ENCODE measurements at places on chromosomes 2 and 18.

GRCh38 chr2:33441235-33441810 lies 35.1 kb upstream of the RASGRP3 start:
- no peak for DNase-seq

DNA sequence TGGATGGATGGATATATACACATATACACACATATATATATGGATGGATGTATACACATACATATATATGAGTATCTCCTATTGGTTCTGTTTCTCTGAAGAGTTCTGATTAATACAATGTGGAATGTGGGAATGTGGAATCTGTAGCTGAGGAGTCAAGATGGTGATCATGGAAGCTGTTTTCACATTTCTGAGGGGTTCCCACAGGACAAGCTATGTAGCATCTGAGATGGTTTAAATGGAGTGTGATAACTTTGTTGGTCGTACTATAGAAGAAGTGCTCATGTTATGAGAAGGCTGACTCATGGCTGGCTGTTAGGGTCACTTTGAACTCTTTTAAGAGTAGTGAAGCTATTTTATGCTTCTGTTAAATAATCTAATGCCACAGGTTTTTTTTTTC lies 279.7 kb downstream of the MEIS1 start:
- DNase-seq, result no peak

DNA sequence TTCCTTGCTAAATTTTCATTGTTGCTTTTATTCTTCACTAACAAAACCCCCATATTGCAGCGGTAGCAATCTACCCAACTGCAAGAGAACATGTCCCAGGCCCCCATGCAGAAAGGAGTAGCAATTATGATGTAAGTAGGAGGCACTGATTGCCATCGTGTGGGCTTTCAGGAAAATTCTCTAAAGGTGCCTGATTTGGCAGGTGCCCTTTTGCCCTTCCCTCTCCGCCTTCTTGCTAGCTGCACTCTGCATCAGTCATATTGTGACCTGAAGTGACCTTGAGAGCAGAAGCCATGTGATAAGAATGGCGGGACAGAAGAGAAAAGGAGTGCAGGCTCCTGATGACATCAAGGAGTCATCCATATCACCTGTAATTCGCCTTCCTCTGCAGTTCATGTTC lies 112.1 kb downstream of the NCKAP5 start:
- no peak for DNase-seq

DNA sequence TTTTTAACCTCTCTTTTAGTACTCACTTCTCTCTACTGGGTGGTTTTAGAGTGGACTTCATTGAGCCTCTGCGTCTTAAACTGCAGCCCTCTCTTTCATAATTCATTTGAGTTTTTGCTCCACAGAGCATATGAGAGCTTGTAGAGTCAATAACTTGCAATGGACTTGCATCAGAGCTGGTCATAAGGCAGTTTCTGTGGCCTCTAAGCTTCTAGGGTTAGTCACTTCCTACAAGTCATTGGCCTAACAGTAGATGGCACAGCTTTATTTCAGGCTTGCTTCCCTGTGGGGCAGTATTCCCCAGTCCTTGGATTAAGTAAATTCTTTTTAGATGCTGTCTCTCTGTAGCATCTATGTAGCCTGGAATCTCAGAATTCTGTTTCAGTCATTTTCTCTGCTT lies 1435.7 kb downstream of the LRP1B start:
- no peak for DNase-seq

DNA sequence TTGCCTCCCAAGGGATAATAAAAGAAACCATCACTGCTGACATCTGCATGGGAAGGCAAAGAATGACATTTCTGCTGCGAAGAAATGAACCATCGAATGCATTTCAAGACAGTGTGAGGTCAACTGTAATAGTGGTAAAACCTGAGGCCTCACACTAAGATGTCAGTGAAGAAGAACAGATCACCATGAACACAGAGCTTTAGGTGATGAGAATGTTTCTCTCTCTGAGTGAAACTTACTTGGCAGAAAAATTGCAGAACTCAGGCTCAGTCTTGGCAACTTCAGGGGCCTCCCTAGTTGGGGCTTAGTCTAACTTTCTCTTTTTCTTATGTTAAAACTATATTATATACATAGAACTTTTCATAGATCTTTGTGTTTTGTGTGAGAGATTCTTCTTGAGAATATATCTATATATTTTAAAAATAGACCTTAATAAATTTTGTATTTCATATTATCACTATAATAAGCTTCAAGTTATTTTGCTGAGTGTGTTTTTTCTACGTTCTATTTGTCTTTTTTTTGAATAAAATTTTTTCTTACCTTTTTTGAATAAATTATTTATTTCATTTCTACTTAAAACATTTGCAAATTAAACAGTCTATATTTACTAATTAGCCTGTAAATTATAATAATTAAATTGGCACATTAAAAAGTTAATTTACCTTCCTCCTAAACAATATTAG lies 427.5 kb upstream of the TRIB2 start:
- no peak for DNase-seq

DNA sequence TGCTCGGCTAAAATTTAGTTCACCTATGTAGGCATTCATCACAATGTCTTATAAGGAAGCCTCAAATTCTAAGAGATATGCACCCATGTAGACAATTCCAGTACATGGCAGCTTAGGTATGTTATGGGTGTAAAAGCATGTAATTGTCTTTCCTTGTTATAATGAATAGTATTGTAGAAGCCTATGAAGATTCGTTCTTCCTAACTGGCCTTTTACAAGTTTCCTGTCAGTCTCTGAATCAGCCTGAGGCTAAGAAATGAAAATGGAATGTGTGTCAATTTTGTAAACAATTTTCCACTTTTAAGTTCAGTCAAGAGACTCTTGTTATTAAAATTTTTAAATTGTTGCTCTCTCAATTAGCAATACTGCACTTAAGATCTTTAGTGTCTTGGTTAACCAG lies 189.9 kb upstream of the GALNT5 start:
- no peak for DNase-seq

- DNase-seq, result no peak
Observed at GRCh38 chr2:134714228-134714627, 4.6 kb downstream of the TMEM163 start.

GRCh38 chr2:173001664-173002604 lies 73.7 kb upstream of the MAP3K20 start:
- DNase-seq, result no peak

GRCh38 chr2:144378551-144378950 lies 141.4 kb downstream of the ZEB2 start:
- no peak for DNase-seq

DNA sequence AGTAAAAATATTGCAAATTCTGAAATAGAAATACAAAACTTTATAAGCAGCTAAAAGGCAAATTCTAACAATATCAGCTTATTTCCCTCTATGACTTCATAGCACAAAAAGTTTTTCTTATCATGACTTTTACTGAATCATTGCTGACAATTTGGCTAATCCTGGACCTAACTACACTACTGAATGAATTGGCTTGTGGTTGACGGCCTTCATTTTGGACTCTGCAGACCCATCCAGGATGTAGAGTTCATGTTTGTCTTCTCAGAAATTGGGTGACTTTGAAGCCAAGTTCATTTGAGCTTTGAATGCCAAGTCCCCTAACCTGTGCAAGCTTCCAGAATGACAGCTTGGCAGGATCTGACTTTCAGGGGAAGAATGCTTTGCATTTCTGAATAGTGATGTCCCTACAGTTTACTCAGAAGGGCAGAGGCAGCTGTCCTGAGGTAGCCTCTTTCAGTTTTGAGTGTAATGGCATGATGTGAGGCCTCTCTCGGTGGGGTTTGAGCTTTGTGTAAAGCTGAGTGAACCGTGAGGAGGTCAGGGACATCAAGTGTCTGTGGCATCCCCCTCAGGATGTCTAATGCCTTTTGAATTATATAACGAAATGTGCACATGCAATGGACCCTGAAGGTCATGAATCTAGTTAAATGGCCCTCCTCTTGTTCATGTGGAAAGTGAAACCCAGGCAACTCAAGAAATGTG lies 48.0 kb downstream of the EFEMP1 start:
- DNase-seq, result no peak

DNA sequence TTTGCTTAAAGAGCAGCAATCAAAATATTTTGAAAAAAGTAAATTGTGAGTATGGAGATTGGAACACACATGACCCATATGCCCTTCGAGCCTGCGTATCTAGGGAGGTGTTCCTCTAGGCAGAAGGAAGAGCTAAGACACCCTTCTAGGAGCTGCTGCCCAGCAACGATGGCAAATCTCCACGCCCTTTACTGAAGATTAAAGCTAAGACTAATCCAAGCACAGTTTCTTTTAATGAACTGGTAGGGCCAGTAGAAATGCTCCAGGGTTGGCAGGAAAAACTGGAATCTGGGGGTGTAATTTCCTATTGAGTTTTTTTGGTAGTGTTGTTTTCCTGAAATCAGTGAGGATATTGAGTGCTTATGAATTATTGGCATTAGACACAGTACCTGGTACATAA lies 712 bp upstream of the SERPINB13 start:
- no peak for DNase-seq

DNA sequence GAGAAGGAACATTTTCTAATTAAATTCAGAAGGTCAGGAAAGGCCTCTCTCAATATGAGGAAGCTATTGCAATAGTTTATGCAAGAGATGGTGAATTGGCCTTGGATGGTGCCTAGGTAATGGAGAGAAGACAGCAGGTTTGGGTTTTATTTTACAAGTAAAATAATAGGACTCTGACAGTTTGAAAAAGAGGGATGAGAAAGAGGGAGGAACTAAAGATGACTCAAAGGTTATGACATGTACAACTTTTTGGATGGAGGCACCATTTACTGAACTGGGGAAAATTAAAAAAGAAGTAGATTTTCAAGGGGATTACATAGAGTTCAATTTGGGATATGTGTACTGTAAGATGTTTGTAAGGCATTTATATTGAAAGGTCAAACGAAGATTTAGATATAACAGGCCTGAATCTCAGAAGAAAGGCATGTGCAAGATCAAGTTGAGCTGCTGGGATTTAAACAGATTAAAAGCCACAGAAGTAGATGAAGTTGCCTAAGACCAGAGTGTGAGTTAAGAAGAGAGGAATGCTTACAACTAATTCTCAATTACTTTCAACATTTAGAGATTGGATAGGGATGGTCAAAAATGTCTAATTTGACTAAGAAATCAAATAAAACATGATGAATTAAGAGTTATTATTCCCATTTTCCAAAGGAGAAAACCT lies 12.3 kb upstream of the ASNSD1 start:
- no peak for DNase-seq

DNA sequence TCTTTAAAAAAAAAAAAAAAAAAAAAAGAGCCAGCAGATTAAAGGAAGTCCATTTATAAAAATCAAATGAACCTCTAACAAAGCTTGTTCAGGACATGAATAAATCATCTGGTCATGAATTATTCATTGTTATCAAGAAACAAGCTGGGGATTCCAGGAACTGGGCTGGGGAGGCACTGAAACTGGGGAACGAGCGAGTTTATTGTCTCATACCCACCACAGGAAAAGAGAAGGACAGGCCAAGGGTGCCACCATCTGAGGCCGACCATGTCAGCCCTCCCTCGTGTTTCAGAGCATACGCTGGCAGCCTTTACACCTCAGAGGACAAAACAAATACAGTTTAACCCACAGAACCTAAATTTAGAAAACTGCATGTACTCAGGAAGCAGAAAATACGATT lies 164.2 kb downstream of the VWC2L start:
- DNase-seq, result no peak

DNA sequence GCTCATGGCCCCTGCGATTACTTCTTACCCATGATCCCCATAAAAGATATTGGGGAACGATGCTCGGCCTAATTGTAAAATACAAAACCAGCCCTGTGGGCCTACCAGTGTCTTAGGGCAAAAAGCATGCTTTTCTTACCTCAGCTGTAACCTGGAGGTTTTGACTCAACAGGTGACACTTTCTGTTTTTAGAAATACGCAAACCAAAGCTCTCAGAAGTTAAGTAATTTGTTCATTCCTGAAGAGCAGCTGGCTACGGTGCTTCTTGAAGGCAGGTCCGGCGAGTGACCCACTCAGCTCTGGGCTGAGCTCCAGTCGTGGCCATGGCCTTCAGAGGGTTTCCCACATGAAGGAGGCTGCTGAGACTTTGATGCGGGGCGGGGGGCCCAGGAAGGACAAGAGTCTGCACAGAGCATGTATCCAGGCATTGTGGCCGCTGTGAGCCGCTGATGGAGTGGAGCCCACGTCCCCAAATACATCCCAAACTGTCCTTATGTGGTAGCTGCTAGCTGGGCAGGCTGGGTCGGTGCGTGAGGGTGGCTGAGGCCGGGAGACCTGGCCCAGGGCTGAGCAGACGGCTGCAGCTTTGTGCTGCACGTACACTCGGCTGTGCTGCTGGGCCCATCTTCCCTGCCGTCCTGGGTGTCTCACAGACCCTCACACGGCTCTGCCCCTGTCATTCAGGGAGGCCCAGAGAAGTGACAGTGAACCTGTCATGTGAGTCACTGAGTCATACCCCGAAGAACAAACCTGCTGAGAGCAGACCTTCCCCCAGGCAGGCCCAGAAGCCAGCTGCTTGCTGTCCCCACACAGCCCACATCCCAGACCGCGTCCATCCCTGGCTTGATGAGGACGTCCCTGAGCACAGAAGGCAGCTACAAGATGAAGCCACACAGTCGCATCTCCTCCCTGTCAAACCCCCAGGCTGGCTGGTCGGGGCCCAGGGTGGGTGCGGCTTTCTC lies 34.1 kb downstream of the ITGB1BP1 start:
- no peak for DNase-seq

DNA sequence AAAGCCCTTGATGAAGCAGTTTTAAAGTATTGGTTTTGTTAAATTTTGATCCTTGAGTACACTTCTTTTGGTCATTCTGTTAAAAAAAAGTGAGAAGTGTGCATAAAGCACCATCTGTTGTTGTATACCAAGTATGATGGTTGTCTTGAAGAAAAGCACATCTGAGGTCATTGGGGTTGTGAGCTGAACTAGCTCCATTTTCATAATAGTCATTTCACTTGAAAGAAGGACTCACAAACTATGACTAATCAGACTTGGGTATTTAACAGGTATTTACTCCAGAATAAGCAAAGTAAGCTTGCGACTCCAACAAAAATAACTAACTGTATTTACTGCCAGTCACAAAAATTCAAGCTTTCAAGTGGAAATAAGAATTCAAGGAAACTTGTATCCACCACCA lies 35.1 kb downstream of the CHN1 start:
- DNase-seq, result no peak

- no peak for DNase-seq
Observed at GRCh38 chr2:38170067-38170466, 94.1 kb upstream of the CYP1B1 start.

- DNase-seq, result no peak
Observed at GRCh38 chr2:85865539-85866164, 23.1 kb downstream of the ST3GAL5 start.

DNA sequence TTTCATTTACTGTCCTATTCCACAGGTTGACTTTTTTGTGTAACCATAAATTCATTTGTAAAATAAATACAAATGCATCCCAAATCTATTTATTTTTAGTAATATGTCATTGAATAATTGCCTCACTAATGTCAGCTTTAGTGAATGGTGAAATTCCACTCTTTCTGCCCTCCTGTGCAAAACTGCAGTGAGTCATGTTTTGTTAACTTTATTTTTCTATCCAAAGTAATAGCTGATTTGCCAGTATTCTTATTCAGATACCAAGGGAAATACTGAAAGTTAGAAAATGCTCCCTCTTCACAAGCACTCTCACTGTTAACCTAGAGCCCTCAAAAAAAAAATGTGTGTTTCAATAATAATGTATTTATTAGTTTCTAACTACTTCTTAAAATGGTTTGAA lies 322.8 kb downstream of the RIT2 start:
- no peak for DNase-seq
